ENCODE measurements at places on chromosomes 2 and 18. TPM values are rescaled to one million over a fixed set of nuclear protein-coding genes. Genes with fewer than 3 reads are reported as not detected.

Gene TMEM37
- 8.8 TPM for total RNA-seq

Gene NXPH2
- total RNA-seq: not detected

Gene PARD6G
- total RNA-seq: 14.4 TPM

Gene OTOS
- total RNA-seq: not detected

Gene ACKR3
- total RNA-seq: 23.6 TPM

Gene CFC1
- not detected for total RNA-seq

Gene SLC9A4
- not detected for total RNA-seq

Gene MROH2A
- not detected for total RNA-seq

Gene GRB14
- total RNA-seq: 4.6 TPM

Gene TRAPPC8
- 49.8 TPM for total RNA-seq

Gene CCDC178
- 3.5 TPM for total RNA-seq

Gene CTLA4
- total RNA-seq: 0.64 TPM

Gene SLC8A1
- total RNA-seq: 12.2 TPM

Gene GKN1
- total RNA-seq: not detected

Gene IRS1
- total RNA-seq: 18.4 TPM

Gene KLHL29
- 14.7 TPM for total RNA-seq

Gene SH3YL1
- total RNA-seq: 151 TPM

Gene RPS27A
- 3,229 TPM for total RNA-seq

Gene RGPD3
- 0.80 TPM for total RNA-seq

Gene C2orf81
- 0.64 TPM for total RNA-seq

Gene GPR75
- total RNA-seq: 4.9 TPM

Gene ALPI
- not detected for total RNA-seq

Gene SERPINB11
- total RNA-seq: not detected

Gene HRH4
- total RNA-seq: not detected

Gene FMNL2
- total RNA-seq: 36.1 TPM

Gene GRHL1
- 2.1 TPM for total RNA-seq

Gene ABCG8
- not detected for total RNA-seq

Gene SERPINB10
- total RNA-seq: not detected

Gene CELF4
- total RNA-seq: not detected

Gene SPC25
- total RNA-seq: not detected

Gene FRZB
- total RNA-seq: 2.9 TPM

Gene SNED1
- 27.1 TPM for total RNA-seq

Gene ORMDL1
- total RNA-seq: 90.6 TPM

Gene LINC00305
- total RNA-seq: not detected

Gene CIB4
- total RNA-seq: not detected

Gene GNAL
- total RNA-seq: 6.6 TPM

Gene CYTIP
- 11.5 TPM for total RNA-seq

Gene INO80D
- total RNA-seq: 19.3 TPM

Gene ZBTB7C
- 6.1 TPM for total RNA-seq

Gene EVA1A
- 5.2 TPM for total RNA-seq

Gene TUBA3E
- total RNA-seq: not detected

Gene MPP4
- total RNA-seq: 0.29 TPM

Gene TMEM198
- total RNA-seq: 1.8 TPM

Gene CBLN2
- total RNA-seq: not detected

Gene FAM228A
- 2.6 TPM for total RNA-seq

Gene REG3A
- not detected for total RNA-seq
